ENCODE measurements at places on chromosomes 12 and 14.

GRCh38 chr14:87899228-87899627, 93.8 kb downstream of the GALC start:
- no peak for DNase-seq

DNA sequence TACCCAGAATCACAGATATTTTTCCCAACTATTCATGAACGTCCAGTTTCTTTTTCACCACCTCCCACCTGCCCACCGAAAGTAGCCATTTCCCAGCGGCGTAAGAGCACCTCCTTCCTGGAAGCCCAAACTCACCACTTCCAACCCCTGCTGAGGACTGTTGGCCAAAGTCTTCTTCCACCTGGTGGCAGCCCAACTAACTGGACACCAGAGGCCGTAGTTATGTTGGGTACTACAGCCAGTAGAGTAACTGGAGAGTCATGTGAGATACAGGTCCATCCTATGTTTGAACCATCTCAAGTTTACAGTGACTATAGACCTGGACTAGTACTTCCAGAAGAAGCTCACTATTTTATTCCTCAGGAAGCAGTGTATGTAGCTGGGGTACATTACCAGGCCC, 81.6 kb downstream of the RAD52 start:
- DNase-seq, result no peak

DNA sequence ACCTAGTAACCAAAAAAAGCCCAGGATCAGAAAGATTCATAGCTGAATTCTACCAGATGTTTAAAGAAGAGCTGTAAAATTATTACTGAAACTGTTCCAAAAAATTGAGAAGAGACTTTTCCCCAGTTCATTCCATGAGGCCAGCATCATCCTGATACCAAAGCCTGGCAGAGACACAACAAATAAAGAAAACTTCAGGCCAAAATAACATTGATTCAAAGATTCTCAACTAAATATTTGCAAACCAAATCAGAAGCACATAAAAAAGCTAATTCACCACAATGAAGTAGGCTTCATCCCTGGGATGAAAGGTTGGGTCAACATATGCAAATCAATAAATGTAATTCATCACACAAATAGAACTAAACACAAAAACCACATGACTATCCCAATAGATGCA, 151.2 kb downstream of the PLCZ1 start:
- DNase-seq, result no peak

GRCh38 chr14:92387578-92387977, 64.6 kb downstream of the SLC24A4 start:
- DNase-seq, result no peak

- DNase-seq, result peak; percentile 91
These were observed at the start of gene SUPT16H for GRCh38 chr14:21383848-21384493. SUPT16H (minus strand) TSS chr14:21384019; CDS start chr14:21383927, 92 bp downstream.

DNA sequence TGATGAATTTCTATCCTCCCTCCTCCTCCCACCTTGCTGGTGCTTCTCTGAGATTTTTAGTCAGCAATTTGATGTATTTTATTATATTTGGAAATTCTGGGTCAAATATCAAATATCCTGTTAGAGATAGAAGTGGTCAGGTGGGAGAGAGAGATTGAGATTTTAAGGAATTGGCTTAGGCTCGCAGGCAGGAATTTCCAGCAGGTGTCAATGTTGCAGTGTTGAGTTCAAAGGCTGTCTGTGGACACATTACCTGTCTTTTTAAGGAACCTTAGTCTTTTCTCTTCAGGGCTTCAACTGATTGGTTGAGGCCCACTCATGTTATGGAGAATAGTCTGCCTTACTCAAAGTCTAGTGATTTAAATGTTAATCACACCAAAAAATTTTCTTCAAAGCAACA, 457.3 kb downstream of the FLRT2 start:
- DNase-seq, result no peak

- no peak for DNase-seq
These were observed 39.4 kb upstream of the TMPRSS12 start for GRCh38 chr12:50803230-50803875.

- no peak for DNase-seq
These were observed 370.9 kb upstream of the KITLG start for GRCh38 chr12:88951177-88951576.

DNA sequence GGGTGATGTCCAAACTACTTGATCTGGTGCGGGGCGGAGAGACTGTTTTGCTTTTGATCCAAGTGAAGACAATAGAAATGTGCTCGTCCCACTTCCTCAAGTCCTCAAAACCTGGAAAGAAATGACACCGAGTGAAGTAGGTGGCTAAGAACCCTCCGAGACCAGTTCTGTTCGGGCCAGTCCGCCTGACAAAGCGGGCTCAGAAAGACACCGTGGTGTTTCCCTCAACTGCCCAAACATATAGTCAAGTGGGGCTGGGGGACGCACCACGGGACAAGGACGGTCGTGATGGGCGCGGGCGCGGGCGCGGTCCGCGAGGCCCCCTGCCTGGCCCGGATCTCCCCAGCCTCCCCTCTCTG, 1.6 kb downstream of the PHLDA1 start:
- no peak for DNase-seq

DNA sequence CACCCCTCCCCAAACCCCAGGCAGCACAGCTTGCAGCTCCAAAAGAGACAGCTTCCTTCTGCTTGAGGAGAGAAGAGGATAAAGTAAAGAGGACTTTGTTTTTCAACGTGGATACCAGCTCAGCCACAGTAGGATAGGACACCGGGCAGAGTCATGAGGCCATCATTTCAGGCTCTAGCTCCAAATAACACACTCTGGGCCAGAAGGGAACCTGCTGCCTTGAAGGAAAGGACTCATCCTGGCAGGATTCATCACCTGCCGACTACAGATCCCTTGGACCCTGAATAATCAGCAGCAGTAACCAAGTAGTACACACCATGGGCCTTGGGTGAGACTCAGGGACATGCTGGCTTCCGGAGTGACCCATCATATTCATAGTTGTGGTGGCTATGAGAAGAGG, 10.4 kb upstream of the CKAP4 start:
- no peak for DNase-seq

GRCh38 chr14:89912667-89913211, 41.8 kb downstream of the EFCAB11 start:
- DNase-seq, result peak; percentile 69

GRCh38 chr12:89870413-89871184, 162.0 kb upstream of the ATP2B1 start:
- DNase-seq, result no peak

GRCh38 chr14:75361751-75362433, 65.9 kb upstream of the JDP2 start:
- no peak for DNase-seq

Data from AG04450 (cell line).